ENCODE measurements at places on chromosomes 11 and 22.

GRCh38 chr11:121570453-121570852, 117.7 kb upstream of the SORL1-AS1 start:
- no peak for DNase-seq

DNA sequence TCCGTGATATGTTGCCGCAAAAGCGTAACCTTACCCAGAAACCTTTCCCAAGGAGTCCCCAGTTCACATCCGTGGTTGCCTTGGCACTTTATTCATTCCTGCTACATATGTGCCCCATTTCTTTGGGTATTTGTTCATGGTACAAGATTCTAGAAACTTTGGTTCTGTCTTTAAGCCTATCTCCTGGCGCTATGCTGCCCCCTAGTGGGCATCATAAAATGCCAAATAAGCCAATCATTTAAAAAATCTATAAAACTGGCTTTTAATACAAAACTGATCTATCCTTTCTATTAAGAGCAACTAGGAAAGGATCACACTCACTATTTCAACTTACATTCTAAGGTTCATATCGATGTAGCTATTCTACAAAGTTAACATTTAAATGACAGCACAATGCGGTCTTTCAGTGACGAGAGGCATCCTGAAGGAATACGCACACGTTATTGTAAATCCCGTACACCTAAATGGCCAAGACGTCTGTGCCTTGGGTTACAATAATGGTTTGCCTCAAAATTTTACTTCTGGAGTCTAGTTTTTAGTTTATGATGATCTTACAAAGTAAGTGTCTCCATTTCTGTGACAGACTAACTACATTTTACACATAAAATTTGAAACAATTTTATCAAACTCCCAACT, 16.2 kb downstream of the PIWIL3 start:
- DNase-seq: peak; percentile 47

GRCh38 chr11:92916299-92916698, 53.2 kb upstream of the MTNR1B start:
- no peak for DNase-seq

DNA sequence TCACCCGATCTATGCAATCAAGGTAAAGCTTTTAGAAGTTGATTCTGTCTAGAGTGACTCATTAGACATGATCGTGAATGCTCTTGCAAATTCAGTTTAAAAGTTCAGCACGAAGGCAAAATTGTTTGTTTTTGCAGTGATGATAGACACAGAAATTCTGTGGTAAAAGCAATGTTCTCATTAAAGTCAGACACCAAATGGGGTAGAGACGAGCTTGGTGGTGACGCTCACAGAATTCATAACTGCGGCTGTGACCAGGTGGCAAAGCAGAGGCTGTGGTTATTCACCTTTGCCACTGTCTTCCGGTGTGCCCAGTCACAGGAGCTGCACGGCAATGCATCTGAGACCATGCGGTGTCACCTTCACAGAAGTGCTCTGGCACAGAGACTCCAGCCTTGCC, 83.4 kb downstream of the WNT7B start:
- no peak for DNase-seq

DNA sequence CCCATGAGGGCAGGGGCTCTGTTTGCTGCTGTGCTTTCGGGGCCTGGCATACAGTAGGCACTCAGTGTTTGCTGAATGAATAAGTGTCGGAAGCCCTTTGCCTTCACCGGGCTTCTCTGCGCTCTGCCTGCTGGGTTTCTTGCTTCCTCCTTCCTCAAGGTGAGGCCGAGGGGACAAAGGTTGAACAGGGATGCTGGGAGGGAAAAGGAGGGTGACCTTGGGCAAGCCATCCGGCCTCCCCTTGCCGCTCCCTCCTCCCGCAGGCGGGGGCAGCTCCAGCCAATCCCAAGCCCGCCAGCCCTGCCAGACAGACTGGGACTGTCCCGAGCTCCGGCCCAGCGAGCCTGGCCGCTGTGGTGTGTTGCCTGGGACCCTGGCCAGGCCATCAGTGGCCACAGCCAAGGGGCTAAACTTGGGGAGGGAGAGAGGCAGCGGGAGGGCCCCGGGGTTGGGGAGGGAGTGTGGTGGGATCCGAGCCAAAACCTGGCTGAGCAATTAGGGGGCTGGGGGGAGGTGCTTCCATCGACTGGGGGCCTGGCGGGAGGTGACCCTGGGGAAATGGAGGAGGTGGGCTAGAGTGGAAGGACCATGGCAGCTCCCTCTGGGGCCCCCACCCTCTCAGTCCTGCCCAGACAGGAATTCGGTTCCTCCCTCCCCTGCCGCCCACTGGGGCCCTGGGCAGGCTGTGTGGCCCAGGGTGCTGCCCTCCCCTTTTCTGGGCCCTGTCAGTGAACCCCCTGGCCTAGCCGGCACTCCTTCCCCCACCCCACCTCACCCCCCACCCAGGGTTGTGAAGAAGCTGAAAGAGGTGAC, 3.4 kb upstream of the RCOR2 start:
- DNase-seq: no peak

DNA sequence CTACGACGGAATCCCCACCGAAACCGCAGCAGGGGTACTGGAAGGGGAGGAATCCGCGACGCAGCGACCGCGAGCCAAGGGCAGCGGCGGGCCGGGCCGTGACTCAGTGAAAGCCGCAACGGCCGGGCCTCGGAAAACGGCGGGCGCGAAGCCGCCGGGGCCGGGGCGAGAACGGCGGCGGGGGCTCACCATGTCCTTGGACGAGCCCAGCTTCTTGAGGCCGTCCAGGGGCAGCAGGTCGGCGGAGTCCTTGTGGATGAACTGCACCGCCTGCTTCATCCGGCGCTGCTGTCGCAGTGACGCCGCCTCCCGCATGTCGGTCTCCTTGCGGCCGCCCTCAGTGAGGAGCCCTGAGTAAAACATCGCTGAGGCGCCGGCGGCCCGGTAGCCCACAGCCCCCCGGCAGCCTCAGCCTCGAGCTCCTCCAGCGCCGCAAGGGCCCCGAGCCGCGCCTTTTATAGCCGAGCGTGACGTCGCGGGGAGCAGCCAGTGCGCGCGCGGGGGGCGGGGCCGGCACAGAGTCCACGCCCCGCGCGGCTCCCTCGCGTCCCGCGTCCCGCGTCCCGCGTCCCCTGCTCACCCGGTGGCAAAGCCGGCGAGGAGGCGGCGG, at the start of gene NRIP3:
NRIP3 (minus strand) TSS at position 429 of the 610 bp plus-strand sequence; CDS start at position 363, 66 bp downstream.
- DNase-seq: peak; percentile 76

- no peak for DNase-seq
Measured at GRCh38 chr11:120917559-120918239, 106.2 kb upstream of the TBCEL start.

- DNase-seq: no peak
Measured at GRCh38 chr11:45041596-45041995, 90.9 kb upstream of the TP53I11 start.

DNA sequence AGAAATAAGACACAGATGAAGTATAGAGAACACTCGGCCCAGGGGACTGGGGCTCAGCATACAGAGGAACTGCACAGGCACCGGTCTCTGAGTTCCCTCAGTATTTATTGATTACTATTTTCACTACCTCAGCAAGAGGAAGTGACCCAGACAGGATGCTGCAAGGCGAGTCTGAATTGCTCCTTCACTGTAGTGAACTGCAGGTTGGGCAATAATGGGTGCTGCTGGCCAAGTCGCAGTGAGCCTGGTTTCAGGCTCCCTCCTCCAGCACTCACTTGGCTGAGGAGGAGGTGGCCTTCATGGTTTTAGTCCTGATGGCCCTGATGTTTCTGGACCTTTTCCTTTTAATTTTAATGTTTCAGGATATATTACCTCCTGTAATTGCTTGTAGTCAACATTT, 10.4 kb downstream of the OR52K2 start:
- no peak for DNase-seq

GRCh38 chr22:34946339-34946985, 119.5 kb upstream of the ISX start:
- no peak for DNase-seq

DNA sequence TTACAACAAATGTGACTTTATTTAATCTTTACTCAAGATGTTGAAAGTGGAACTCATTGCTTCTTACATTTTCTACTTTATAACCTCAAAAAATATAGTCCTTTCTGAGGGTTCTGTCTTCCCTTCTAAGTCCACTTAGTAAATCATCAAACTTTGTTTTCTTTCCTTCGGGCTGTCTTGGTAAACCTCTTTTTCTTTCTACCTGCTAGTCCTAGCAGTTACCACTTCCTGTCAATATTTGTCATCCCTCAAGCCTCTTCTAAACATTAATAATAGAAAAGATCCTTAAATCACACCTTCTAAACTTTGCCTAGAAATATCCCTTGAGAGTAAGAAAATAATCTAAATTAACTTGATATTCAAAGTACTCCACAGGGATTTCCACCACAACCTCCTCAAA, 580.4 kb downstream of the CNTN5 start:
- no peak for DNase-seq

- no peak for DNase-seq
Measured at GRCh38 chr11:74265256-74265655, 46.2 kb downstream of the P4HA3 start.

DNA sequence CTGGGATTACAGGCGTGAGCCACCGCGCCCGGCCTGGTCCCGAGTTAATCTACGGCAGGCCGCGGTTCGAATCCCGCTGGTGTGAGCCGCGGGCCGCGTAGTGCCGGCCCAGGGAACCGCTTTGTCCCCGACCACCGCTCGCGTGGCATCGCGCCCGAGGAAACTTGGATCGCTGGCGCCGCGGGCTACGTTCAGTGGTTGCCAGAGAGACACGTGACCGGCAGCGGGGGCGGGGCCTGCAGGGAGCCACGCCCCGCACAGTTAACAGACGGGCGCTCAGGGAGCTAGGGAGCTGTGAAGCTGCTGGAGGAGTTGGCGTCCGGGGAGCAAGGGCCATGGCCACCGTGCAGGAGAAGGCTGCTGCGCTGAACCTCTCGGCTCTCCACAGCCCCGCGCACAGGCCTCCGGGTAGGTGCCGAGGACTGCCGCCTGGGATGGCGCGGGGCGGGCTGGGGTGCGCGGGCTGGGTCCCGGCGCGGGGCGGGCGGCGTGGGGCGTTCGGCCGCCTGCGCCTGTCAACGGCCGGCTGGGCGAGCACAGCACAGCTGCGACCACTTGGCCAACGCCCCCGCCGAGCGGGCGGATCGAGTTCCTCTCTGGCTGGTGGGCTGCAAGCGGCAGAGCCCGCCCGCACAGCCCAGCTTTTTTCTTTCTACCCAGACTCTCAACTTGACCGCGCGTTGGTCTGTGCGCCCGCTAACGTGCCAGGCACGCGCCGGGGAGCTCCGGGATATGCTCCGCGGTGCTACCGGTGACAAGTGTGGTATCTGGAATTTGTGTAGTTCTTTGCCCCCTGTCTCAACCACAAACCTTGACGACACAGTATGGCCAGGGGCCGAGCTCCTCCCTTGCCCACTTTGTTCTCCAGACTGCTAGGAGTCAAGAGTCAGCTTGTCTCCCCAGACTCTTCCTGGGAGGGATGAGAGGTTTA, at the start of gene DEPDC7:
DEPDC7 (plus strand) TSS at position 258 of the 931 bp plus-strand sequence; CDS start at position 336, 78 bp downstream.
- DNase-seq: peak; percentile 75

DNA sequence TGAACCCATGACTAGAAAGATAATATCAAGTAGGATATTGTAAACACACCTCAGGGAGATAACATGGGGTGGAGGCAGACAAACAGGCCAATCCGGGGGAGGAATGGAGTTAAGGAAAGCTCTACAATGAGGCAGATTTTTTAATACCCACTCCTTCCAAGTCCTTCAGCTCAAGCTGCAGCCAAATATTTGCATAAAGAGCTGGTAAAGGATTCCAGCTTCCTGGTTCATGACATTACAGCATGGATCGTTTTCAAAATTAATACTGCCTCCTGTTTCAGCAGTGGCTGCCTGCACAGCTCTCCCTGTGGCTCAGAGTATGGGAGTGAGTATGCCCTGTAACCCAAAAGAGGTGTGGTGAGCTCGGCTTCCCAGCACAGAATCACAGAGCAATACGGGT, 5.1 kb downstream of the POU2AF3 start:
- no peak for DNase-seq

- no peak for DNase-seq
Measured at GRCh38 chr11:34313099-34313517, 44.7 kb downstream of the ABTB2 start.

DNA sequence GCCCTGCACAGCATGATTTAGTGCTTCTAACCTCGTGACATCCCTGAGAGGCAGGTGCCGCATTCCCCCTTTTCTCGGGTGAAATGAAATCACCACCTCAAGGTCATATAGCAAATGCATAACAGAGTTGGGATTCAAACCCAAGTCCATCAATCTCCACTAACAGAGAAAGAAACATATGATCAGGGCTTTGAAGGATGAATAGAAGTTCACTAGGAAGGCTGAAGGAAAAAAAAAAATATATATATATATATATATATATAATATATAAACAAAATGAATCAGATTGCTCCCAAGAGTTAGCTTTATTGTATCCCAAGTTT, 12.1 kb upstream of the ARHGEF17 start:
- no peak for DNase-seq

DNA sequence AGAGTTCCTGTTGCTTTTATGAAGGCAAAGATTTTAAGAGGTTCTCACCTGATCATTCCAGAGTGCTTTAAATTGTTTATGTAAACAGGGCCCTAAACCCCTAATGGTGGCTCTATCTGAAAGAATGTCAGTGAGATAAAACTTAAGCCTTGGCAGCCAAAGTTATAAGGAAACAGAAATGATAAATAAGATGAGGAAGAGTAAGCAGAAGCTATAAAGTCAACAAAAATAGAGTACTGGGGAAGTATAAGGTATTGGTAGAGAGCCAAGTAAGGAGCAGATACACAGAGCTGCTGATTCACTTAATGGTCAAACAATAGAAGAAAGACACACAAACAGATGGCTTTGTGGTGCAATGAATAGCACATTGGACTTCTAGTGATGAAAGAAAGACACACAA, 37.9 kb downstream of the TMPRSS5 start:
- DNase-seq: no peak

- DNase-seq: no peak
Measured at GRCh38 chr11:8739309-8739793, 56.8 kb downstream of the RPL27A start.

DNA sequence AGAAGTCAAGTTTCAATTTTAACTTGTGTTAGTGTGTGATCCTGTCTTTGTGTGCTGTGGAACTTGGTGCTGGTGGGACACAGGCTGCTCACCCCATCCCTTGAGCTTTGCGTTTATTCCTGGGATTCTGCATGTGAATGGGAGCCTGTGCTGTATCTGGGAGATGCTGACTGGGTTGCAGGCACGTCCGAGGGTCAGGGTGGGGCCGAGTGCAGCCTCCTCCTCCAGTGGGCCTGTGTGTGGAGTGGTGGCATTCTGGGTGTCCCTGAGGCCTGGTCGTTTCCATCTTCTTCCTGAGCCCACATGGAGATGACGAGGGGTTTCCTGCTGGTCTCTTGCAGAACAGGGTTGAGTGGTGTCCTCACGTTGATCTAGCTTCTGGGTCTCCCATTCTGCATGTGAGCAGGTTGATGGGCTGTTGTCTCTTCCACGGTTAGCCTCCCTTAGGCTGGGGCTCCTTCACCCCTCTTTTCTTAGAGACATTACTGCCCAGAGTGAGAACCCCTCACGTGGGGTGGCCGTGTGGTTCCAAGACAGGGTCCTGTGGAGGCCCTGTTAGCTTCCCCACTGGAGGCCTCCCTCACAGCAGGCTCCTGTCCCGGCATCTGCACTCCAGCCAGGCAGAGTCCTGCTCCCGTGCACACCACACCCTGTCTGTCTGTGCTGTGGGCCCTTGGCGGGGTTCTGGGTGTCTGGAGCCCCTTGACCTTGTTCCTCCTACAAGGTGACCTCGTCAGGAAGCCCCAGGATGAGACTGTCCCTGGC, 4.9 kb downstream of the PTDSS2 start:
- DNase-seq: no peak

Measured in activated naive CD4-positive, alpha-beta T cell treated with Interleukin-2 at 50 U/mL for 16 hours (primary cell).